ENCODE measurements at places on chromosomes 7 and 10.

GRCh38 chr10:78664929-78665553, 403.7 kb upstream of the ZMIZ1 start:
- DNase-seq: no peak

DNA sequence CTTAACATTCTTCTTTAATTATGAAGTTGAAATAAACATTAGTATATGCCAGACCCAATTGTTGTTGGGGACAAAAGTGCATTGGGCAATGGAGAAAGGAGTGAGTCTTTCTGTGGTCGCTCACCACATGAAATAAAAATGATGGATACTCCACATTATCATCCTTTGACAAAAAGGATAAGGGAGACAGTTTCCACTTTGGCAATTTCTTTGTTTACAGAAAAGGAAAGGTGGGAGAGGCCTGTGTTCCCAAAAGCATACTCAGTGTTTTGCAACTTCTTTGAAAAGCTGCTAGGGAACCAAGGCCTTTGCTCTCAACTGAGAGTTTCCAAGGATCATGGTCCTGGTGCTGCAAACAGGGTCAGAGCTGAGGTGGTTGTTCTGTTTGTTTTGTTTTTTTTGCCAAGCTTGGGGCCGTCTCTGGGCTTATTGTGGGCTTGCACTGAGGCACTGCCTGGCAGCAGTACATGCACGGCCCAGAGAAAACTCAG, 341.9 kb downstream of the TNS3 start:
- DNase-seq: no peak

DNA sequence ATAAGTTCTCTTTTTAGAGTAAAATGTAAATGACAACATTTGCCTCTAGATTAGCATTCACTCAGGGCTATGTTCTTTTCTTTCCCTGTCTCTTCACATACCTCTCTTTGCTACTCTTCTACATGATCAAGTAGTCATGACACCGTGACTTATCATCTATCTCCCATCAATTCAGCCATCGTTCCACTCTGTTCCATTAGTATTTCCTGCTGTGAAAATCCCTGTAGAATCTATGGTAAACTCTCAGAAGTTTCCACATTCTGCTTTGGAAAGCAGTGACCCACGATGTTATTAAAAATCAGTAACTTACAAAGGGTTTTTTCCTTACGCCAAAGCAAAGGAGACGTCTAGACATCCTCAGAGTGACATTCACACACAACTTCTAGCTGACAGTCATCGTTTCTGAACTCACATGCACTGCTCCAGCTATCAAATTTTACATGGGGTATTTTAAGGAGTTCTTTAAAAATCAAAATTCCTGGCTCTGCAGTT, 135.6 kb downstream of the SEMA3C start:
- no peak for DNase-seq

DNA sequence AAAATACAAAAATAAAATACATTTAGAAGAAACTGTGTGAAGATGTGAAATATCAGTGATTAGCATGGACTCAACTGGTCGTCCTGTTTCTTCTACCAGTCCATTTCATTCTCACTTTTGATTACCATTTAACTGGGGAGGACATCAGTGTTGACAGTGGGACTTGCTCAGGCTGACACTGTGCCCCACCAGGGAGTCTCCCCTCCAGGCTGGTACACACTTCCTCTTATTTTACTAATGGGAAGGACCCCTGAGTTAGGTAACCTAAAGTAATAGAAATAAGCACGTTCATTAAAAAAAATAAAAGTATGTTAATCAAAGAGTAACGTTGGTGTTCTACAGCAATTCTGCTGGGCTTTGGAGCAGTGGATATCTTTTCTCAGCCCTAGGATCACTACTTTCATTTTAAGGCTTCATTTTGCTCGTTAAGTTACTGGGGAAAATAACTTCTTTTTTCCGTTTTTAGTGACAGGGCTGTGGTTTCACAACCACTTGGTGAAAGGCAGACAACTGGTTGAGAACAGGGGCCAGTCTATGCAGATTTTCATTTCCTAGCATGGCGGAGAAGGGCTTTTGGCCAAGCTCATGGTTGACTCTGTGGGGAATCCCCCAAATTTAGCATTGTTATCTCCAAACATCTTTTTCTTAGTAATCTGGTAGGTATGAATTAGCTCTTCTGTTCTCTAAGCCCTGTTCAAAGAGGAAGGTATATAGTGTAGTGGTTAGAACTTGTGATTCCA, 2.1 kb downstream of the SNX10 start:
- peak; percentile 82 for DNase-seq

DNA sequence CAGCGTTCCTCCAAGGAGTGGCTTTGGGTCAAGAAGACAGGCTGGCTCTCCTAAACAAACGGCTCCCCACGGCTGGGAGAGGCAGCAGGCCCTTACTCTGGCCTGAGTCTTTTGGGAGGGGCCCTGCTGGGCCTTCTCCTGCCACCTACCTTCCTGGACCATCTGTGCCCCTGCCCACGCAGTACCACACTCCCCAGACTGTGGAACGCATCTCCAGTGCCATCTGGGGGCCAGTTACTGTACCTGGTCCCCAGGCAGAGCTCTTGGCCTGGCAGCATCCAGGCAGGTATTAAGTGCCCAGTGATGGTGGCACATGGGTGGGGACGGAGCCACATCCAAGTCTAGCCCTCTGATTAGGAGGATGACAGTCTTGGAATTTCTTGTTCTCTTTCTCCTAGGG, 14.4 kb downstream of the ALKBH4 start:
- peak; percentile 23 for DNase-seq

- no peak for DNase-seq
Measured at GRCh38 chr7:71414490-71414889, 282.5 kb downstream of the GALNT17 start.

GRCh38 chr10:50635286-50635685, 11.5 kb upstream of the SGMS1 start:
- no peak for DNase-seq

- DNase-seq: no peak
Measured at GRCh38 chr7:159012353-159013069, 132.2 kb downstream of the VIPR2 start.

DNA sequence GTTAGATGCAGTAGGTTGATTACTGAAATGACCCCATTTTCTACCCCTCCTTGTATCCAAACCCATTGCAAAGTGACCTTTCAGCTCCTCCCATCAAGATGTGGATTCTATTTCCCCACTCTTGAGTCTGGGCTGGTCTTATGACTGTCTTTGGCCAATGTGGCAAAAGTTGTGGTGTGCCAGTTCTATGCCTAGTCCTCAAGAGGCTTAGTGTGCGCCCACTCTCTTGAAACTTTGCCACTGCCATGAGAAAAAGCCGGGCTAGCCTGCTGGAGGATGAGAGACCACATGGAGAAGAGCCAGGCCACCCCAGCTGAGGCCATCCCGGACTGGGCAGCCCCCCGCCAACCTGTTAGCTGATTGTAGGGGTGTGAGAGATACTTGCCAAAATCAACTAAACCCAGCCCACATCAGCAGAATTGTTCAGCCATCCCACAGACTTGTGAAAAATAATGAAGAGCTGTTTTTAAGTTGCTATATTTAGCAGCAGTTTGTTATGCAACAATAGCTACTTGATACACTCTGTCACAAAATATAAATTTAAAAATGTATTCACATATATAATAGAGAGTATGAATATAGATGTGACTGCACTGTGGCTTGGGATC, 131.0 kb upstream of the PALS2 start:
- DNase-seq: no peak

DNA sequence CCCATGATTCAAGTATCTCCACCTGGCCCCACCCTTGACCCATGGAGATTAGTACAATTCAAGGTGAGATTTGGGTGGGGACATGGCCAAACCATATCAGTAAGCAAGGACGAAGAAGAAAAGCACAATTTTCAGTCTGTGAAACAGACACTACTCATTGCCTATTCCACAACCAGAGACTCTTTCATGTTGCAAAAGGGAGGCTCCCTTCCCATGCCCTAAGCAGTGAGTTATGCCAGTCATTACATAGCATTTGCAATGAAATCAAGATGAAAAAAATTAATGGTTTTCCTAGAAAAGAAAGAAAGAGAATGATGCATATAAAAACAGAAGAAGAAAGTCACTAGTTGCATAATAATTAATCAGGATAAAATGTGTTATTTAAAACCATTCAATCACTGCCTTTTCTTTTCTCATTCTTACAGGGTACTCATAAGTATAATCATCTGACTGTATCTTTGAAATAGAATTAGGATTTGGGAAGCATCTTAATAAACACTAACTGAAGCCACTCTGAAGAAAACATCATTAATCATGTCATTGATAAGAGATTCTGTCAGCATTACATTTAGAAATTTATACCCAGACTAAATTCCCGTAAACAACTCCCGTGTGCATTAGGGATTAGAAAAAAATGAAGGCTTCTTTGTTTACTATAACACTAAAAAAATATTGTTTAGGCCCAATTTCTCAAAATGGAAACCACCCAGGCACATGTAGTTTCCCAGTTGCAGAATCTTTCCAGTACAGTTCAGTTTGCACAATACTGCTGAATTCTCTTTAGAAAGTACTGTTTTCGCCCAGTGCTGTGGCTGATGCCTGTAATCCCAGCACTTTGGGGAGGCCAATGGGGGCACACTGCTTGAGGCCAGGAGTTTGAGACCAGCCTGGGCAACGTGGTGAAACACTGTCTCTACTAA, 9.1 kb downstream of the PRPS1L1 start:
- no peak for DNase-seq

GRCh38 chr7:101125989-101126650, 784 bp upstream of the SERPINE1 start:
- no peak for DNase-seq

DNA sequence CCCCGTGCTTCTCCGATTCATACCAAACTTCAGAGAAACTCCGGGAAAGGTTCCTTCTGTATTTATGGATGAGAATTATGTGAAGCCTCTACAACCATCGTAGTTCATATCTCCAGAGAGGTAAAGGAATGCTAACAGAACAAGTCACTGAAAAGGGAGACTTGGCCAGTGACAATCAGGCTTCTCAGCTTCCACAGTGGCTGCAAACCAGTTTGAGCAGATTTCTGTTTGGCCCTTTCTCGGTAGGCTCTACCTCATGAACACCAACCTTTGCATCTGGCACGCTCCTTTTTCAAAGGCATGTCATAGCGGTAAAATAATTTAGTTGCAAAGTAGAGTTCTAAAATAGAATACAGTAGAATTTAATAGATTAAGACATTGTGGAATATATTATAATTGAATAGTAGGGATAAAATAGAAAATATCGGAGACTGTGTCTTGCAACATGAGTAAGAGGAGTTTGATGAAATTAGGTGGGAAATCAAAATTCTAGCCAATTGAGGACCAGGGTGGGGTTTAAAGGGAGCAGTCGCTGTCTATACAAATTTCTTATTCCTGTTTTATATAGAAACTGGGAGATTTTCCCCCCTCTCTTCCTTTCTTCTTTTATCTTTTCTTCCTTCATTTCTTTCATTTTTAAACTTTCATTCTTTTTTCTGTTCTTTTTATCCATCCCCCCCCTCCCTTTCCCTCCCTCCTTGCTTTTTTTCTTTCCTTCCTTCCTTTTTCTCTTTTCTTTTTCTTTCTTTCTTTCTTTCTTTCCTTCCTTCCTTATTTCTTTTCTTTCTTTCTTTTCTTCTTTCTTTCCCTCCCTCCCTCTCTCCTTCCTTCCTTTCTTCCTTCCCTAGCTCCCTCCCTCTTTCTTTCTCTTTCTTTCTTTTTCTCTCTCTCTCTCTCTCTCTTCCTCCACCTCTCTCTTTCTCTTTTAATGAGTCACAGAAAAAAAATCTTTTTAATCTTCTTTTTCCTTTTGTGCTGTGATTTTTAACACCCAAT, 161.5 kb upstream of the KLF6 start:
- DNase-seq: no peak

GRCh38 chr10:125035136-125035535, 93.2 kb downstream of the ZRANB1 start:
- DNase-seq: no peak
